ENCODE measurements at places on chromosomes 6 and 20.

GRCh38 chr20:52708137-52708536 is 264.0 kb upstream of the TSHZ2 start:
- no peak for DNase-seq

DNA sequence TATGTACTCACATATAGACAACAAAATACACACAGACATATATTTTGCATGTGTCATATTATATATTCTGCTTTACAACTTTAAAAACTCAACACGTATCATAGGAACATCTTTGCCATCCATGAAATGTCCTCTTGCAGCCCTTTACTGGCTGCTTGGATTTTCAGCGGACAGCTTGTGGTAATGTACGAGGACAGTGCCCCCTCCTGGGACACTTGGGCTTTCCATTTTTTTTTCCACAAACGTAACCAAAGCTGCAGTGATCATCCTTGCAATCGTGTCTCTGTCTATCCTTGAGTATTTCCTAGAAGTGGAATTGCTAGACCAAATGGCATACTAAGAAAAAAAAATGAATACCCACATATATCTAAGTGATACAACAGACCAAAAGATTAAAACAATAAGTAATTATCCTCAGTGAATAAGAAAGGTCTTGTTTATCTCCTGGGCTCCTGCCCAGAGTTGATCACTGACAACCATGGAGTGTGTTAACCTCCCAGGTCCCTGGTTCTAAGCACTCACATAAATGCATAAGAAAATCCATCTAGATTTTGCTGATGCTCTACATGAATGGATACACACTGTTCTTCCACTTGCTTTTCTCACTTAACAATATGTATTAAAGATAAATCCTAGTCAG is 18.1 kb downstream of the BPI start:
- DNase-seq, result peak; percentile 51

- DNase-seq, result no peak
These were observed 44.1 kb upstream of the ID1 start for GRCh38 chr20:31560746-31561598.

DNA sequence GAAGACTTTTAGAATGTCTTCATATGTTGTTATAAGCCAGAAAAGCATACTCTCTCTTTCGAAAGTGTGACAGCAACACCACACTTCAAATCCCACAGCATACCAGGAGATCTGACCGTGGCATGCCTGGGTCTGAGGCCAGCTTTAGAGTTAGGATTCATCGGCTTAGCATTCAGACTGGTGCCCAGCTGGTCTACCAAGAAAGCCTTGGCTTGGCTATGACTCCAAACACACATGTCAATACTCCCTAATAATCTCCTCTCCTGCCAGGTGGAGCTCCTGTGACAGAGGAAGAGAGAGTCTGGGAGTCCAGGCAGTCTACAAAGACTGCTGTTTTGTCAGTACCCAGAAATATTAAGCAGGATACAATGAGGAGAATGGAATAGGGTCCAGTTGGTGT is 77.1 kb upstream of the MAN1A1 start:
- DNase-seq, result no peak

DNA sequence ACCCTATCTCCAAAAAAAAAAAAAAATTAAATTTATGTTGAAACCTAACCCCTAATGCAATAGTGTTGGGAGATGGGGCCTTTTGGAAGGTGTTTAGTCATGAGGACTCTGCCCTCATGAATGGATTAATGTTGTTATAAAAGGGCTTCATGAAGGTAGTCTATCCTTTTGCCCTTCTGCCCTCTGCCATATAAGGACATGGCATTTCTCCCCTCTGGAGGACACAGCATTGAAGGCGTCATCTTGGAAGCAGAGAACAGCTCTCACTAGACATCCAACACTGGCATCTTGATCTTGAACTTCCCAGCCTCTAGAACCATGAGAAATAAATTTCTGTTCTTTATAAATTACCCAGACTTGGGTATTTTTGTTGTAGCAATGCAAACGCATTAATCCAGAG is 35.4 kb downstream of the PDYN start:
- DNase-seq, result no peak

DNA sequence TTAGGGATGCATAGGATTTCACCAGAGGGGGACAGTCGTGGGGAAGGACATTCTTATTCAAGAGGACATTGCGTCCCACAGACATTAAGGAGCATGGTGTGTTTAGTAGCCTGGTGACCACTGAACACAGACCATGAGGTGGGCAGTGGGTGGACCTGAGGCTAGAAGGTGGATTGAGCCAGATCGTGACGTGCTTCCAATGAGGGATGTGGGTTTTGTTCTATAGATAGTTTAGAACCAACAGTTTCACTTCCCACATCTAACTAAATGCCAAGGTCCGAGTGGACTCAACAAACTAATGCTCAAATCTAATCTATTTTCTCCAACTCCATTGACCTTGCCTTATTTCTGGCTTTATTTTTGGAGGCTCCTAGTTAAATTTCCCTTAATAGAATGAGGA is 58.5 kb downstream of the OGFRL1 start:
- no peak for DNase-seq

DNA sequence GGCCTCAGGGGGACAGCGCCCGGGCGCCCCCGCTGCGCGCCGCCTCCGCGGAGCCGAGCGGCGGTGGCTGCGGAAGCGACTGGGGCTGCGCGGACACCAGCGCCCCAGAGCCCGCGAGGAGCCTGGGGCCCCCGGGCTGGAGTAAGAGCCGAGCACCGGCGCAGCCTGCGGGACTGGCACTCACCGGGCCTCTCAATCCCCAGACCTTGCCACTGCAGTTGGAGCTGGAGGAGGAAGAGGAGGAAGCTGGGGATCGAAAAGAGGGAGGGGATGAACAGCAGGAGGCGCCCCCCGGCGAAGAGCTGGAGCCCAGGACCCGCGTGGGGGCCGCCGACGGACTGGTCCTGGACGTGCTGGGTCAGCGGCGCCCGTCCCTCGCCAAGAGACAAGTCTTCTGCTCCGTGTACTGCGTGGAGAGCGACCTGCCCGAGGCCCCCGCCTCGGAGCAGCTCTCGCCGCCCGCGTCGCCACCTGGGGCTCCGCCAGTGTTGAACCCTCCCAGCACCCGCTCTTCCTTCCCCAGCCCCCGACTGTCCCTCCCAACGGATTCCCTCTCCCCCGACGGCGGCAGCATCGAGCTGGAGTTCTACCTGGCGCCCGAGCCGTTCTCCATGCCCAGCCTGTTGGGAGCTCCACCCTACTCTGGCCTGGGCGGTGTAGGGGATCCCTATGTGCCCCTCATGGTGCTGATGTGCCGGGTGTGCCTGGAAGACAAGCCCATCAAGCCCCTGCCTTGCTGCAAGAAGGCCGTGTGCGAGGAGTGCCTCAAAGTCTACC is 590 bp downstream of the RNF217 start:
- no peak for DNase-seq

DNA sequence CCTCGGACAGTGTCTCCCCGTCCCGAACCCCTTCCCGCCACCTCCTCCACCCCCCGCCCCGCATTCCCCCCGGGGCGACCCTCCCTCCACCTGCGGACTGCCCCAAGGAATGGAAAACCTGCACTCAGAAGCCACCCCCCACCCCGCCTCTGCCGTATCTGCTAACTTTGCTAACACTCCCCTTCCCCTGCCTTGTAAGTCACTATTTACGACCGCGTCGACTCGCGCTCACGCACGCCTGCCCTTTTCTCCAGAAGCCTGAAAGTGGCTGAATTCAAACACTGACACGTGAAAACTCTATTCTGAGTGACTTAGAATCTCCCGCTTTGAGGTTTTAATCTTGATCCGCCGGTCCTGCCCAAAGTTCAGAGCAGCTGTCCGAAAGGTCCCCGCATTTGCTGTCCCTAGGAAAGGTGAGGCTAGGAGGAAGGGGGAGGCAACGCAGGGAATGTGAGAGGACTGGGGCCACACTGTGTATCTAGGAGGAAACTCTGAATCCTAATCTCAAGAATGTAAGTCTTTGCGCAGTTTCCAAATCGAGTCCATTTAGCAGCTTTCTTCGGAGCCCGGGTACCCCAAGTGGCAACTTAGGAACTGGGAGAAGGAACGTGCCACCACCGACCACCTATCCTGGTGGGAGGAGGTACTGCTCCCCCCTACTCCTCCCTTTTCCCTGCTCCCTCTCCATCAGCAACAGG is 9.3 kb upstream of the POU3F2 start:
- DNase-seq, result no peak

DNA sequence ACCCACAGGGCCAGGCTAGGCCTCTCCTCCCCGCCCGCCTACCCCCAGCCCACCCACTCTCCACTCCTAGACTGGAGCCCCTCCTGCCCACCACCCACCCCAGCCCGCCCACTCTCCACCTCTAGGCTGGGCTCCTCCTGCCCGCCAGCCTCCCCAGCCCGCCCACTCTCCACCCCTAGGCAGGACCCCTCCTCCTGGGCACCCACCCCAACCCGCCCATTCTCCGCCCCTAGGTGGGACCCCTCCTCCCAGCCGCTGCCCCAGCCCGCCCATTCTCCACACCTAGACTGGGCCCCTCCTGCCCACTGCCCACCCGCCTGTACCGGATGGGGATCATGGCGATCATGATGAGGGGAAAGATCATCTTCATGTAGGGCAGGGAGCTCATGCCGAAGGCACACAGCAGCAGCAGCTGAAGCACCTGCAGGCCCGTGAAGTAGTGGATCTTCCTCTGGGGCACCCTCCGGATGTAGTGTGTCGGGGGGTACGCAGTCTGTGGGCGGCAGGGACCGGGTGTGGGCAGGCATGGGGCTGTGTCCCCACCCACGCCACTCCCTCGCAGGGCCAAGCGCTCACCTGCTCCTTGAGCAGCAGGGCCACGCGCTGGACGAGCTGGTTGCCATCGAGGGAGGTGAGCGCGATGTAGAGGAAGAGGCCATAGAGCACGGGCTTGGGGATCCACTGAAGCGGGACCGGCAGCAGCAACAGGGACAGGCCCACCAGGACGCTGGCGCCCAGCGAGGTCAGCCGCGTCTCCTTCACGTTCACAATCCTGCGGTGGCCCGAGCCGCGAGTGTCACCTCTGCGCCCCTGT is 10.8 kb downstream of the SLC4A11 start:
- no peak for DNase-seq

DNA sequence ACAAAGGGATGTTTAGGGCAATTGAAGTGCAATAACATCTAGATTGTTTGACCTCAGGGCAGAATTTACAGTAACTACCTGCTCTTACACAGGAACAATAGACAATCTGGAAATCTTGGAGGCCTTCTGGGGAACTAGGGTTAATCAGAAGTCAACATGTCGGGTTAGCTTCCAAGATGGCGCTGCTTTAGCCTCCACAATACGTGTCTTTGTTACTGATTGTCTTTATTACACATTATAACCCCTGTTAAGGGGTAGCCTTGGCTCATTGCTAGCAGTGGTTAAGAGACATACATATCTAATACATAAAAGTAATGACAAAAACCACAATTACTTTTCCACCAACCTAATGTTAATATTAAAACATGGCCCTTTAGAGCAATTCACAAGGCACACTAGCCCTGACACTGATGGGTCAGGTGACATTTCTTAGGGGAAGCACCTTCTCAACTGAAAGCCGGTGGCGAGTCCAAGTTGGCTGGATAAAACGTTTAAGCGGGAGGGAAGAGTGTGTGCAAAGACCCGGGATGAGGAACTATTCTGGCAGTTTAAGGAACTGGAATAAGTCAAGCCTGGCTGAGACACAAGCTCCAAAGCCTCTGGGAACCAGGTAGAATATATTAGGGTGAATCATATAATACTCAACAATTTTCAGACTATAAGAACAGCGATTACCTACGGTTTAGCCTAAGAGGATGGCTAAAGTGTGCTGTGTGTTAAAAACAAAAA is 236.9 kb downstream of the BCAS1 start:
- DNase-seq, result no peak

DNA sequence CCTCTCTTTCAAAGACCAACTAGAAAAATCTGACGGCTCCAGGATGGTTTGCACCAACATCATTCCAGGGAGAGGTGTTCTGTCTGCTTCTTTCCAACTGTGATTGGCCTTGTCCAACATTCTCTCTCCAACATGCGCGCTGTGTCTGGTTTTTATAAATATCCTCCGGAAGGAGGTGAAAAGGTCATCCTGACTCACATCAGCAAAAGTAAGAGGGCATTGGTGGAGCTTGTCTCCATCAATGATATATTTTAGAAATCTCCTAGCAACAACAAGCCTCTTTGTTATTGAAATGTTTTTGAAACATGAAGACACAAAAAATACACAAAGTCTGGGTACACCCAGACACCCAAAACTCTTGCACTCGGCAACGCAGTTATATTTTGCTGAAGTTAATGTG is 475.3 kb upstream of the JARID2 start:
- DNase-seq, result no peak

DNA sequence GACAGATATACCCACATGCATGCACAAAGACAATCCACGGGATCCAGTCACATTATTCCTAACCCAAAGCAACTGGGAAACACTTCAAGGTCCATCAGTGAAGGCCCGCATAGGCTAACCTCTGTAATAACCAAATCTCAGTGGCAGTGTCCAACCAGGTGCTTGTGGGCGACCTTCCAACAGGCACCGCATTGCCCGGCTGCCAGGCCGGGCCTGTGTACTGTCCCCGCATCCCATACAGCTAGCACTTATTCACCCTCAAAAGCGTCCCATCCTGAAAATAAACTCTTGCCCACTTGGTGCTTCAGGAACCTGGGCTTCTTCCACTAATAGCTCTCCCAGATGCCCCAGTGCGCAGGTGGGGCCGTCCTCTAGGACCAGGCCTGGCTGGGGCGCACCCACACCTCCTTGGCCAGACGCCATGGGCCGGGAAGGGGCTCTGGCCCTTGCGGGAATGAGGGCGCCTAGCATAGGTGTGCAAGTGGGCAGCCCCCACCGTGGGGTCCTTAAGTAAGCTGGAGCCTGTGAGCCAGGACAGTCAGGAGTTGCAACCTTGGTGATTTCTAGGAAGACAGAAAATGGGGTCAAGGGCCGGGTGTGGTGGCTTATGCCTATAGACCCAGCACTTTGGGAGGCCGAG is 1.1 kb upstream of the ENTPD6 start:
- no peak for DNase-seq

- no peak for DNase-seq
These were observed 8.0 kb downstream of the EIF2S2 start for GRCh38 chr20:34104059-34104458.

- no peak for DNase-seq
These were observed 4.4 kb downstream of the ANKRD60 start for GRCh38 chr20:58224097-58224496.

DNA sequence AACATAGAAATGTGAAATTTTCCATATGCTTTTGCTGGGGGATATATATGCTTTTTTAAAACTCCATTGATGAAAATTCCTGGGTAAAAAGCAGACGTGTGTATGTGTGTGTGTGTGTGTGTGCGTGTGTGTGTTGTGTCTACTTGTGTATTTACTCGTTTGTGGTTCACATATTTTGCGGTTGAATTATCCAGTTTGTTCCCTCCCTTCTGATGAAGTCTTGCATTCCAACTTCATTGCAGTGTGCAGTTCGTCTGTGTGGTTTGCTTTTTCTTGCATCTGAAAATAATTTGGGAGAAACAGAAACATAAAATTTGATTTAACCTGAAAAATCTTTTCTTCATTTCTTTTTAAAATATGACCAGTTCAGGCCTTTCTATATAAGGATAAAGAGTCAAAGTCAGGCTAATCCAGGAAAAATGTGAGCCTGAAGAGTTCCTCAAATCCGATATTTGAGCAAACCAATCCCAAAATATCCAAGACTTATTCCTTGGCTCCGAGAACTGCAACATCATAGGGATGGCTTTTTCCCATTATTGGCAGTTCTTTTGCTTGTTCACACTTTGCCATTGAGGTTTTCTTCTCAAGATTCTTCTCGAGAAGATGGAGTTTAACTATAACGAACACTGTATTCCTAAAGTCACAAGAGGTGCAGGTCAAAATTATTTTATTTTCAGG is 202.2 kb upstream of the CCN2 start:
- DNase-seq, result no peak
